ENCODE measurements at places on chromosomes 4 and X. TPM values are rescaled to one million over a fixed set of nuclear protein-coding genes. Genes with fewer than 3 reads are reported as not detected.

The FGFRL1 gene
- 24.7 TPM for total RNA-seq

The RASSF6 gene
- total RNA-seq = 1.1 TPM

The FHDC1 gene
- total RNA-seq = 0.34 TPM

The CT45A3 gene
- total RNA-seq = 0.15 TPM

The IL3RA gene
- total RNA-seq = 0.30 TPM

The F9 gene
- not detected for total RNA-seq

The ZFP92 gene
- 0.54 TPM for total RNA-seq

The SGCB gene
- 18.8 TPM for total RNA-seq

The GCNA gene
- 0.88 TPM for total RNA-seq

The HGFAC gene
- total RNA-seq = 0.18 TPM

The BEX5 gene
- not detected for total RNA-seq

The EXOC1L gene
- total RNA-seq = not detected

The ANKRD50 gene
- total RNA-seq = 4.8 TPM

The PNCK gene
- 0.16 TPM for total RNA-seq

The CXCL5 gene
- 49.4 TPM for total RNA-seq

The FAM47A gene
- not detected for total RNA-seq

The APBB2 gene
- 6.6 TPM for total RNA-seq

The NCAPG gene
- total RNA-seq = 28.9 TPM

The GJB1 gene
- not detected for total RNA-seq

The PHEX gene
- total RNA-seq = 0.34 TPM

The TRIM75 gene
- total RNA-seq = not detected

The TEX13C gene
- total RNA-seq = not detected

The XK gene
- total RNA-seq = 0.39 TPM

The GLRA3 gene
- not detected for total RNA-seq
